ENCODE measurements at places on chromosomes 4 and X. TPM values are rescaled to one million over a fixed set of nuclear protein-coding genes. Genes with fewer than 3 reads are reported as not detected.

NOX1 gene
- not detected for total RNA-seq

NDNF gene
- 60.1 TPM for total RNA-seq

MTTP gene
- 1.6 TPM for total RNA-seq

NPNT gene
- 26.1 TPM for total RNA-seq

MORC4 gene
- total RNA-seq: 20.7 TPM

MMRN1 gene
- 17.1 TPM for total RNA-seq

HTR2C gene
- total RNA-seq: 47.4 TPM

SOWAHB gene
- 1.1 TPM for total RNA-seq

SPANXC gene
- not detected for total RNA-seq

SLC10A3 gene
- 4.9 TPM for total RNA-seq

PAGE5 gene
- total RNA-seq: not detected

P2RY8 gene
- total RNA-seq: 1.5 TPM

GABRQ gene
- 25.4 TPM for total RNA-seq

CXorf65 gene
- not detected for total RNA-seq

MYOZ2 gene
- total RNA-seq: 0.30 TPM

APEX2 gene
- total RNA-seq: 3.5 TPM

STX18 gene
- 45.3 TPM for total RNA-seq

FREM3 gene
- 1.5 TPM for total RNA-seq

HPGDS gene
- 9.2 TPM for total RNA-seq

TCEAL2 gene
- 26.8 TPM for total RNA-seq

RPS6KA6 gene
- 7.1 TPM for total RNA-seq

LGI2 gene
- 19.7 TPM for total RNA-seq

FGFBP1 gene
- not detected for total RNA-seq

IGFBP7 gene
- total RNA-seq: 67.9 TPM

TBC1D9 gene
- total RNA-seq: 98.1 TPM

DCLK2 gene
- 79.1 TPM for total RNA-seq

FRMPD3 gene
- 6.7 TPM for total RNA-seq

CXCL8 gene
- total RNA-seq: 15.7 TPM

DSPP gene
- total RNA-seq: 0.06 TPM

WNK3 gene
- total RNA-seq: 20.8 TPM

GNRHR gene
- total RNA-seq: 0.10 TPM

PNMA3 gene
- total RNA-seq: 15.8 TPM
